ENCODE measurements at places on chromosomes 7 and 10.

DNA sequence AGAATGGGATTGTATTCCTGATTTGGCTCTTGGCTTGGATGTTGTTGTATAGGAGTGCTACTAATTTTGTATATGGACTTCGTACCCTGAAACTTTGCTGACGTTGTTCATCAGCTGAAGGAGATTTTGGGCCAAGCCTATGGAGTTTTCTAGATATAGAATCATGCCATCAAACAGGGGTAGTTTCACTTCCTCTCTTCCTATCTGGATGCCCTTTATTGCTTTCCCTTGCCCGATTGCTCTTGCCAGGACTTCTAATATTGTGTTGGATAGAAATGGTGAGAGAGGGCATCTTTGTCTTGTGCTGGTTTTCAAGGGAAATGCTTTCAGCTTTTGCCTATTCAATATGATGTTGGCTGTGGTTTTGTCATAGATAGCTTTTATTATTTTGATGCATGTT, 92.3 kb downstream of the CCDC7 start:
- no peak for DNase-seq

GRCh38 chr7:69025249-69025648, 573.0 kb upstream of the AUTS2 start:
- no peak for DNase-seq

DNA sequence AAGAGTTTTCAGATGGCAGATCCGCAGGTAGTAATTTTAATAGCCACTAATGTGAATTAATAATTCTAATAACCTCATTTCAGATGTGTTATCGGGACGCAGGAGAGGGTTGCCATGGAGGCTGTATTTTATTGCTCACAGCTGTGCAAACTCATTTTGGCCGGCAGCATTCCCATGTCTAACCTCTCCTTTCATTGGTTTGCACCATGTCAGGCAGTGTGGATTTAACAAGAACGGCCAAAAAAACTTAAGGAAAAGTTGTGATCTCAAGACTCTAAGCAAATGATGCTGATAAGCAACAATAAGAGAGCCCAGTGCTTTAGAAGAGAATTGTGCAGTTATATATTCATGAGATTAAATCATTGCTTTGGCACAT, 88.7 kb upstream of the NRP1 start:
- no peak for DNase-seq

- DNase-seq, result no peak
These were observed 106.4 kb upstream of the FAM20C start for GRCh38 chr7:85883-86515.

DNA sequence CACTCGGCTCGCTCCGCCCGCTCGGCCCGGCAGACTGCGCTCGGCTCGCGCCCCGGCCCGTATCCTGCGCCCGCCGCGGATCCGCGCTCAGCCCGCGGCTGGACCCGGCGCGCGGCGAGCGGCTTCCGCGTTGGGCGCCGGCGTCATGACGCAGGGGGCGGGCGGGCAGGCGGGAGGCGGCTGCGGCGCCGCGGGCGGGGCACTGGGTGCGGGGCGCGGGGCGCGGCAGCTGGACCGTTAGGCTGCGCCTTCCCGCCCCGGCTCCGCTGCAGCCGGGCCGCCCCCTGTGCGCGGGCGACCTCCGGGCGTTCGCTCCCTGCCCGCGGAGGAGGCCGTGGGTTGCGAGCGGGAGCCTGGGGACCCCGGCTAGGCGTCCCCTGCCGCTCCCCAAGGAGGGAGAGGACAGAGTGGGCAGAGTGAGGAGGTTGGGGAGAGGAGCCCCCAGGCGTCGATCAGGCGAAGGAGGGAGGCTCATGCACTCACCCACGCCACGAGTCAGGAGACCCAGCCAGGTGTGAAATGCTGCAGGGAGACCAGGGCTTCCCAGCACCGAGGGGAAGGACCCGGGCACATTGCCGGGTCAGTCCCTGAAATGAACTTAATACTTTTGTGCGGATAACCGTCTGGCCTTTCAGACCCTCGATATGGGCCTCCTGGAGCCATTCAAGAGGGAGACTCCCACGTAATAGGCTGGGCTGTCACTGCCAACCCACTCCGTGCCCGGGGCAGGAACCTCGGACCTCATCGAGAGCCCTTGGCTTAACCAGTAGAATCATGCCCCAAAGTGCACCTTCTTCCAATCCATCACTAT, at the start of gene PIP4K2A:
Gene PIP4K2A (minus strand): TSS at position 100 of the 811 bp plus-strand sequence. CDS start 252 bp downstream, outside the sequence.
- DNase-seq, result peak; percentile 63

DNA sequence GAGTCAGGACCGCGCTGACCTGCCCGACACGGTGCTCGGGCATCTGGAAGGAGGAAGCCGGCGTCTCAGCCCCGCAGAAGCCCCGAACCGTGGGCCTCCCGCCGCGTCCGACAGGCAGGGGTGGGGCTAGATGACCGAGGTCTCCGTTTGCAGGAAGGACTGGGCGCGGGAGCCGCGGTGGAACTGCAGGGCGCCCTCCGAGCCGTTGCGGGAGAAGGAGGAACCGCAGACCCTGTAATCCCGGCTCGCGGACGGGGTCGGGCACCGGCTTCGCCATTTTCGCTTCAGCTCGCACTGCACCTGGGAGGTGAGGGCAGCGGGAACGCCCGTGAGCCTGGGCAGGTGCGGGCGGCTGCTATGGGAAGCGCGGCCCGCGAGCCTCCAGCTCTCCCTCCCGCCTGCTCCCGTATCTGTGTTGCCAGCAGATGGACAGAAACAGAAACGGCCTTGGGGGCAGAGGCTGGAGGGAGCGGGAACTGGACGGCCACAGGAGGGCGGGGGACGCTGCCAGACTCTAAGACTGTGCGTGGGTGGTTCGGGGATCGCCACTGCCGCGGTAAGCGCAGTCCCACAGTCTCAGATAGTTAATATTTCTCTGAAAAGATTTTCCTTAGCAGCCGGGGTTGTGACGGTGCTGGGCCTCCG, 114.1 kb downstream of the VIPR2 start:
- DNase-seq, result no peak

- no peak for DNase-seq
These were observed 66.2 kb upstream of the NFE2L3 start for GRCh38 chr7:26085771-26086170.

DNA sequence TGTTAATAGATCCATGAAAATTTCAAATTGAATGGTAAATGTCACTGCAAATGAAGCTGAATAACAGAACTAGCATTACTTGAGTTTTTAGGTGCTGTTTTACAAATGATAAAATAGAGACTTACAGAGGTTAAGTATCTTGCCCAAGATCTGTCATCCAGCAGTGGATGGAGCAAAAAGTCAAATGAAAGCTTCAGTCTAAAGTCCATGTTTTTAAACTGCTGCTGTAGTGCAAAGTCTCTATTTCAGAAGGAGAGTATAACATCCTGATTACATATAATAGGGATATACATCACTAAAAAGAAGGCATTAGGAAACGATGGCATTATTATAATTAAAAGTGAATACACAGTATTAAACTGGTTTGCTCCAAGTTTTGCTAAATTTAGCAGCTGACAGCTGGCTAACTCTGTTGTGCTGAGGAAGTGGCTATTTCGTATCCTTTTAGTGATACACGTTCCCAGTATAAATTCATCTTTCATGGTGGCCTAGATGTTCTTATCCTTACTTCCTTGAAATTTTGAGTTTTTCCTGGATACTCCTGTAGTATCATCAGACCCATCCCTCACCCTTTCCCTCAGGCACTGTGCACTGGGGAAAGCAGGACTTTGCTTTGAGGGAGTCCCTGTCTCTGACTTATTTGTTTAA, 603.2 kb downstream of the MAGI2 start:
- no peak for DNase-seq

DNA sequence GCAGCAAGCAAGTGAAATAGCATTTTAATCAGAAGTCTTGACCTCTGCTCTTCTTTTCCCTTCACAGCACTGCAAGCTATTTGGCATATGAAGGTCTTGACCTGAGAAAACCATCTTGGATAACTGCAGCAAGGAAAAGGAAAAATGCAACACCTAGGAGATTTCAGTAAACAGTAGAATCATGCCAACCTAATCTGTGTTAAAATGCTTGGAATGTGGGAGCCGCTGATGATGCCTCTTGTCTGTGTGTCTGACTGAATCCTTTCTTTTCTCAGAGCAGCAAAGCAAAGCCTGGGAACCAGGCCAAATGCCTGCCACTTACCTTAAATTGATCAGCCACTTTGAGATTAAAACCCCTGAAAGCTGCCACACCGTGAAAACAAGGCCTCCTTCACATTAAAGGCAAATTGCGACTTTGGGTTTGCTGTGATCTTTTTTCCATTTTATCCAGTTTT, 80.4 kb upstream of the CDK6 start:
- no peak for DNase-seq

- no peak for DNase-seq
These were observed 86.9 kb downstream of the DAGLB start for GRCh38 chr7:6360841-6361240.

DNA sequence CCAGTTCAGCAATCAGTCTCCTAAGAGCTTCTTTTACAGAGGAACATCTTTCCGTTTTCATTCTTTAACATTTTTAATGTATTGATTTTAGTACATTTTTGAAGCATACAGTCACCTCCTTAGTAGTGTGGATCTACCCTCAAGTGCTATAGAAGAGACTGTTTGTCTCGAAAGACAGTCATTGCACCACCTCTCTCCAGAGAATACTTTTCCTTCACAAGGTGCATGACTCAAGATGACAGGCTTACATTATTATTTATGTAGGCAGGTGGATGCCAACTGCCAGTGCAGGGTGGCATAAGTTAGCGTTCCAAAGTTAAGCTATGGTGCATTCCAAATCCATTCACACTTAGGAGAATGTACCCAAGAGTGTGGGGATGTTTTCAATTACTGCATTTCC, 71.8 kb downstream of the ZEB1 start:
- no peak for DNase-seq

GRCh38 chr10:56507033-56507432, 146.0 kb upstream of the ZWINT start:
- no peak for DNase-seq

GRCh38 chr10:44925224-44925623, 14.1 kb downstream of the TMEM72 start:
- DNase-seq, result no peak

DNA sequence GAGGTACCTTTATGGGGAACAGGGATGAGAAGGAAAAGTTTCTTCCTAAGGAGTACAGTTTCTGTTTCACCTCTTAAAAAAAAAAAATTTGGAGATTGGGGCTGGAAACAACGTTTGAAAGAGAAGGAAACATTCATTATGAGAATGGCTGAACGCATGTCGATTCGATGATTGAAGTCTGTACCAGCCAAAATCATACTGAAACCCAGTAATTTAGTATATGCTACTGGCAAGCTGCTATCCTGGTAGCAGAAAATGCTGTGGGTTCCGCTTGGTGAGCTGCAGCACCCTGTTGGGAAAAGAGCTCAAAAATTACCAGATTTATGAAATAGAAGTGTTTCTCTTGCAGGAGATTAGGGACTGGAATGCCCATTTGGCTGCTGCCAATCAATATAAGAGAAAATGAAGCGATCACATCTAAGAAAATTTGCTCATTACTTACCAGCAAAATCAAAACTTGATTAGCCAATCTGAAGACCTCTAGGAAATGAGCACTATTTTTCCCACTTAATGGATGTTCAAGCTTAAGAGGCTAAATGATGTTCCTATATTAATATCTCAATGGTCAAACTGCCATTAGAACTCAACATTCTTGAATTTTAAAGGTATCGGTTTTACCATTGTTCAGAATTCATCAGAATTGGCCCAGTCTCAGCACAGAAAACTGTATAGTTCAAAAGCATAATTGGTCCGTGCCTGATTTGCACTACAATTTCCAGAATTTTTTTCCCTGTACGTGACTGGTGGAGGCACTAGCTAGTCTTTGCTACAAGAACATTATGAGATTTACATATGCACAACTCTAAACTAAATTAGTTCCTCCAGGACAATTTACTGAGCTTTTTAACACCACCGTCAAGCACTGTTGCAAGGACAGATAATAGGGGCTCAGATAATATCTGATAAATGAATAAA, 1.2 kb upstream of the ITGB1 start:
- no peak for DNase-seq

DNA sequence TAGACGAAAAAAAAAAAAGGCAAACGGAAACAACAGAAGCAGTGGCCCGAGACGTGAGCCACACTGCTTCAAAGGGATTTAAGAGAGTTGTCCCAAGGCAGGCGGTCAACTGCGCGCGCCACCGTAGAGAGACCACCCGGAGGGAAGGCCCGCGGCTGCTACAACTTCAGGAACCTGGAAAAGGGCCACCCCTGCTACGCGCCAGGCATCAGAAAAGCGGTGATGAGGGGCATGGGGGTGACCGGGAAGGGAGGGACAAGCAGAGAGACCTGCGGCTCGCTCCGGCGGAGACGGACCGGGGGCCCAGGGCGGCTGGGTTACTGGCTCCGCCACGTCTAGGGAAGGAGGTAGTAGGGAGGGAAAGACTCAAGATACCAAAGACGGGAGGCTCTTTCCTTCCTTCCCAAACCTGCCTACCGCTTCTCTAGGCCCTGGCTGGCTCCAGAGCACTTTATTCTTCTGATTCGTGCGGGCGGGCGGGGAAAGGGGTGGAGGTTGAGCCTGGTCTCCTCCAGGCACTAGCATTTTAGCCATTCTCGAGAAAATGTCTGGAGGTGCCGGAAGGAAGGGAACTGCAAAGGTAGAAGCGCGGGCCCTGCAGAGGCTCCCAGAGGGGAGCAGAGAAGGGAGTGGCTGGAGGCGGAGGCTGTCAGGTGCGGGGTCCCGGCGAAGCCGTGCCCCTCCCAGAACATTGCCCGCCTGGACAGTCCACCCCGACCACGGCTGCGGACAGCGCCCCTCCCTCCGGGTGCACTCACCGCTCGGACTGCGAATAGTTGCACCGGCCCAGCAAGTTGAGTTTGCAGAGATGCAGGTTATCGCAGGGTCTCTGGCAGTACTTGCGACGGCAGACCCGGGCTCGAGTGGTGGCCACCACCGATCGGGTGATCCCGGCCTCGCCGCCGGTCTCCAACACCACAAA, 993 bp downstream of the ZC3HAV1 start:
- DNase-seq, result no peak

- no peak for DNase-seq
These were observed 437.2 kb downstream of the MDFIC start for GRCh38 chr7:115359119-115359518.

GRCh38 chr10:43701295-43701694, 52.6 kb upstream of the ZNF32 start:
- no peak for DNase-seq

DNA sequence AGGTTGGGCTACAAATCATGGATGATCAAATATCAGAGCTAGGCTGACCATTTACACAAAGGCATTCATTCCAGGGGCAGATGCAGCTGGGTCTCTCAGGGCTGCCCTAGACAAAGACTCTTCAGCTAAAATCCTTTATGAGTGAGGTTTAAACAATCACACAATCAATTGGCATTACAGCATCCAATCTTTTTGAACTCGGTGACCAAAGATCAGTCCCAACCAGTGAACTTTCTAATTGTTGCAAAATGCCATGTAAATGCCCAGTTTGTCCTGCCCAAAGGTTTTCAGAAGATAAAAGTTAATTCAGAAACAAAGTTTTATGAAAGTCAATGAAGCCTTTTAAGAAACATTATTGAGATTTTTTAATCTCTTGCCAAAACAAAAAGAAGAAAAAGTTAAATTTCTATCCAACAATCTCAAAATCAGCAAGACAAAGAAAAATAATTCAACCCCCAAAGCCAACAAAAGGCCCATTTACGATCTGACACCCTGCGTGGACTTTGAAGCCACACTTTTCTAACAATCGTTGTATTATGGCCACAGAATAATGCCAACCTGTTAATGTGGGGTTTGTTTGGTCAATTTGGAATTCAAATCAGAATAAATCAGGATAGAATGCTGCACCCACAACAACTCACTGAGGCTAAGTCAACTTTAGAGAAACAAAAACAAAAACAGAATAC, 40.9 kb downstream of the GPR37 start:
- no peak for DNase-seq

- no peak for DNase-seq
These were observed 46.7 kb downstream of the TNS3 start for GRCh38 chr7:47535035-47535703.

- no peak for DNase-seq
These were observed 23.0 kb downstream of the DOCK1 start for GRCh38 chr10:126928274-126928673.
